ENCODE measurements at places on chromosomes 1 and 21.

- DNase-seq: no peak
Observed at GRCh38 chr21:36052860-36053714, 7.2 kb downstream of the SETD4 start.

DNA sequence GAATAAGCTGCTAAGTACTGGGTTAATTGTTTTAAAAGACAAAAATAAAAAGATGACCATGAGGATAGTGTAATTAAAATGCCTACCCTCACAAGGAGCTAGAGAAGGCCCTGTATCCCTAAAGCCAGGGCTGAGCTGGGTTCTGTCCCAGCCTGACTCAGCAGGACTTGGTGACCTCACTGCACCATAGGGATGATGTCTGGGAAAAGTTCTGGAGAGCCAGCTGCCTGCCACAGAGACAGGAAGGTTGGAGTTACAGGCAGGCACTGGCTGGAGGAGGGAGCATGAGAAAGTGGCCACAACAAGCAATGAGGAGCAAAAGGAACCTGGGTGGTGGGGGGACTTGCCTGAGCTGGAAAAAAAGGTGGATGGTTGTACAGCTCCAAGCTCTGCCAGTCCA lies 5.7 kb upstream of the TNR start:
- no peak for DNase-seq

DNA sequence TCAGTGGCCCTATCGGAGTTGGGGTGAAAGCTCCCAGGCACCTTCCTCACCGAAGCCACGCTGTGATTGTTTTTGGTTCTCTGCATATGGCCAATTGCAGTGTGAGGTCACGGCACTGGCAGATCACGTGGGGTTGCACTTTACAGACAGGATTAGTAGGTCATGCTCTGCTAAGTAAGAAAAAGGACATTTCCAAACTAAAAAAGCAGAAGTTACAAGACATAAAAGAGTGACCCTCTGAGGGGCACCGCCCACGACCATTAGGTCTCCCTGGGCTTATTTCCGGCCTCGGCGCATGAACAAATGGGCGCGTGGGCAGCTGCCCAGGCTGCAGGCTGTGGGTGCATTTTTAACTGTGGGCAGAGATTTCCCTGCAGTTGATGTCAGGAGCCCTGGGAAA lies 2.0 kb downstream of the CAPN9 start:
- DNase-seq: no peak

GRCh38 chr1:178330153-178330552 lies 166.6 kb downstream of the CLEC20A start:
- no peak for DNase-seq

DNA sequence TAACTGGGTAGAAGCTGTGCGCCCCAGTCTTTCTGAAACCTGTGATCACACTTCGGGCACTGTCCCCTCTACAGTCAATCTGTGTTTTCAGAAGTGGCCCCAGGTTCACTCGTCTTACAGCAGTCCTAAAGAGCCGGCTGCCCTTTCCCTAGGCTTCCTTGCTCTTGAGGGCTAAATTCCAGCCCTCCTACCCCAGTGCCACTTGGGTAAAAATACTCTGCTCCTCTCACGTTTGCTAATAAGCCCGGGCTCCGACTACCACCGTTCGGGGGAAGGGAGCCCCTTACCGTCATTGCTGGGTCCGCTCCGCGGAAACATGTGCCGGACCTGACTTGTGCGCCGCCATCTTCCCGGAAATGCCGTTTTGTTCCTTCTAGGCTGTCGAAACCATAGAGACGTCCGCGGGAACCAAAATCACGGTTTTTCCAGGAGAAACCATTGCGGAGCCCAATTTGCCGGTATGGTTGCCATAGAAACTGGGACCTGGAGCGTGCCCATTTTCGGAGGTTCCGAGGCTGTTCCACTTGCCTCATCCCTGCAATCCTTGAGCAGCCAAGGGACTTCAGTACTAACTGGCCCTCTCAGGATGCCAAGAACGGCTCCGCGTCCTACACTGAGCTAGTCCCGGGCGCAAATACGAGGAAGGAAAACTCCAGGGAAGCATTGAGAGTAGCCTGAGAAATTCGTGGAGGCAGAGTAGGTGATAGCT lies at the start of gene GPATCH4:
TSS of gene GPATCH4 (minus strand) at position 358 of the 709 bp plus-strand sequence.
- peak; percentile 84 for DNase-seq

DNA sequence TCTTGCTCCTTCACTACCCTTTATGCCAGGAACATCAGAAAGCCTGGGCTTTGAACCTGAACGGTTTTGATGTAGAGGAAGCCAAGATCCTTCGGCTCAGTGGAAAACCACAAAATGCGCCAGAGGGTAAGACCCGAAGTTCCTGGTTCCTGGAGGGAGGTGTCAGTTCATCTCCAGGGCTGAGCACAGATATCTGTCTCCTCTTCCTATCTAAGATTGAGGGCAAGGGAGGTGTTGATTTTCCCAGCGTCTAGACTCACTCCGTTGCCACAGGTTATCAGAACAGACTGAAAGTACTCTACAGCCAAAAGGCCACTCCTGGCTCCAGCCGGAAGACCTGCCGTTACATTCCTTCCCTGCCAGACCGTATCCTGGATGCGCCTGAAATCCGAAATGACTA lies 915 bp downstream of the CDC20 start:
- DNase-seq: no peak

DNA sequence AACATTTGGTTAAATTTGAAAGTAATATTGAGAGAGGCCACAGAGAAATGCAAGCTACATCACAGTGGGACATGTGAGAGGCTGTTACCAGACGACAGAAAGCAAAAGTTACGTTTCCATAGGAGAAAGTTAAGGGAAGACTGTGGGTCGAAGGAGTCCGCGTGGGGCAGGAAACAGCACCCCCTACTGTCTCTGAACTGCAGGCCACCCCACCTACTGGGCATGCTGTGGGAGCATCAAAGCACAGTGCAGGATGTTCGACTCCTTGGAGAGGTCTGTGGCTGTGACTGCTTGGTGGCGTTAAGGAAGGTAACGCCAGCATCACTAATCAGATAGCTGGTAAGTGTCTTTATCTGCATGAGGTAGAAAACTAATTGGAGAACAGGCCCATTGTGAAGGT lies 123.9 kb downstream of the PTBP2 start:
- peak; percentile 74 for DNase-seq

DNA sequence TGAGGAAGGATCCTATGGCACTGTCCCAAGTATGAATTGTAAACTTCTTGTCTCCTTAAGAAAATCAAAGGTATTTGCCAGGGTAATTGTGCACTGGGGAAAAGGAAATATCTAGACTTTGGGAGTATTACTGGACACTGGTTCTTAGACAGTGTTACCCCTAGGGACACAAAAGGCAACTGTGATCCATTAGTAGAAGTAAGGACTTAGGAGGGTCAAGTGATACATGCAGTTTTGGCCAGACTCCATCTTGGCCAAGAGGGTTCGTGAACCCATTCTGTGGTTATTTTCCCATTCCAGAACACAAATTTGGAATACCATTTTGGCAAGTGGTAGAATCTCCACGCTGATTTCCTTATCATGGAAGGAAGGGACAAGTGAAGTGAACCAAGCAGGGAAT lies 98.1 kb downstream of the TM2D1 start:
- DNase-seq: no peak

DNA sequence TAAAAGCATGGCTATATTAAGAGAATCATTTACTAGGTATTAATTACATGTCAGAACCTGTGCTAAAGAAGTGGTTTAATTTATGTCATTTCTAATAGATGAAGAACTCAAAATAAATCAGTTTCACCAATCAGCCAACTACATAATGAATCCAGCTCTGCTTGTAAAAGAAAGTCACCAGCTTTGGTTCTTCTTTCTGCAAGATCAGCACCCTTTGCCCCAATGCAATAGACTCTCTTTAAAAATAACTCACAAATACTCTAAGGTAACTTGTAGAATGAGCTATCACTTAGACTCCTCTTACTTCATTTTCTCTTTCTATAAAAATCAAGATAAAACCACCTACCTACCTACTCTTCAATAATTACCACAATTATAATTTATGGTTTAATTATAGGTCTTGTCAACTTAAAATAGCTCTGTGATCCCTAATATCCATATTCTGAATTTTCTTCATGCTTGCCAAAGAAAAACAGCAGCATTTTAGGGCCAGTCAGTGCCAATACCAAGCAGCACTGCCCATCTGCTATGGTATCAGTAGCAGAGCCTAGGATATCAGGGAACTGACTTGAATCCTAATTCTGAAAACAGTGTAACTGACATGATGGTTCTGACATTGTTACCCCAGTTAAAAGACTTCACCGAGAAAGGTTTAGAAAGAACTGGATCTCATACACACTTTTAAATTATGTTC lies 11.3 kb downstream of the SLC19A2 start:
- no peak for DNase-seq
